Motor neuron (in vitro differentiated cells): ENCODE measurements at places on chromosomes 5 and 9. TPM values are rescaled to one million over a fixed set of nuclear protein-coding genes. Genes with fewer than 3 reads are reported as not detected.

- ATAC-seq: no peak
Observed at GRCh38 chr5:145680767-145681166, 154.4 kb downstream of the PRELID2 start.

CDH6 gene
- 0.61 and 0.65 TPM in 2 replicates for total RNA-seq

GRCh38 chr5:15823398-15823797 lies 323.4 kb downstream of the FBXL7 start:
- no peak for ATAC-seq

ARSI gene
- 0.06 TPM in 1 of 2 replicates, not detected in the other for total RNA-seq

DBN1 gene
- 60.8 and 70.8 TPM in 2 replicates for total RNA-seq

DNA sequence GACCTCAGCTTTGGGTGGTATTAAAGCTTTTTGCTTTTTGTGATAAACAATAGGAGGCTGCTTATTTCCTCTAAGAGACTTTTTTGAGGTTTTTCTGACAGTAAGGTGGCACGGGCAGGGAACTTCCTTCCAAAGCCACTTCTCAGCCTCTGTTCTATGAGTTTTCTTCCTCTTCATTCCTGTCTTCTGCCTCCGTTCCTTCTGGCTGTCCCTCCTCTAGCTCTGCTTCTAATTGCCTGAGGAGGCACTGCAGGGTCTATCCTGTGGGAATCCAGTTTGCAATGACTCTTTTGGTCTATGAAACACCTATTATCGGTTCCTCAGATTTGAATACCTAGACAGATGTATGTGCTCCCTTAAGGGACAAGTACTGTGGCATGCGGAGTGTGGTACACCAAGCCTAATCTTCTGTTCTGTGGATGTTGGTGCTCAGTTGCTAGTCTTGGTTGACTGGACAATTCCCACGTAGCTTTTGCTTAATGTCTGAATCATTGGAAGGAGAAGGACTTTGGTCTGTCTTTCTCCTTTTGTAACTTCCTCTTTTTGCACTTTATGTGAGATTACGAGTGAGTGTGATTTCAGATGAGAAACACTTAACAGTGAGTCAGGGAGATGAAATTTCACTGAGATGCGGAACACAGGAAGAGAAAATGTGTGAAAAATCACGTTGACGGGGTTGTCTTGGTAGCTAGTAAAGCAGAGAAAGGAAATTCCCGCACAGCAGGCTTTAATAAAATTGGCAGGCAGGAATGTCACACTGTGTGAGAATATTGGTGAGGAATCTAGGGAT lies 305.2 kb downstream of the EFNA5 start:
- ATAC-seq: no peak

- no peak for ATAC-seq
Observed at GRCh38 chr5:178077751-178078150, 35.6 kb upstream of the N4BP3 start.

- no peak for ATAC-seq
Observed at GRCh38 chr9:127202461-127203169, 62.0 kb upstream of the GARNL3 start.

ANKRD18B gene
- total RNA-seq: 0.51 and 3.1 TPM in 2 replicates

DNA sequence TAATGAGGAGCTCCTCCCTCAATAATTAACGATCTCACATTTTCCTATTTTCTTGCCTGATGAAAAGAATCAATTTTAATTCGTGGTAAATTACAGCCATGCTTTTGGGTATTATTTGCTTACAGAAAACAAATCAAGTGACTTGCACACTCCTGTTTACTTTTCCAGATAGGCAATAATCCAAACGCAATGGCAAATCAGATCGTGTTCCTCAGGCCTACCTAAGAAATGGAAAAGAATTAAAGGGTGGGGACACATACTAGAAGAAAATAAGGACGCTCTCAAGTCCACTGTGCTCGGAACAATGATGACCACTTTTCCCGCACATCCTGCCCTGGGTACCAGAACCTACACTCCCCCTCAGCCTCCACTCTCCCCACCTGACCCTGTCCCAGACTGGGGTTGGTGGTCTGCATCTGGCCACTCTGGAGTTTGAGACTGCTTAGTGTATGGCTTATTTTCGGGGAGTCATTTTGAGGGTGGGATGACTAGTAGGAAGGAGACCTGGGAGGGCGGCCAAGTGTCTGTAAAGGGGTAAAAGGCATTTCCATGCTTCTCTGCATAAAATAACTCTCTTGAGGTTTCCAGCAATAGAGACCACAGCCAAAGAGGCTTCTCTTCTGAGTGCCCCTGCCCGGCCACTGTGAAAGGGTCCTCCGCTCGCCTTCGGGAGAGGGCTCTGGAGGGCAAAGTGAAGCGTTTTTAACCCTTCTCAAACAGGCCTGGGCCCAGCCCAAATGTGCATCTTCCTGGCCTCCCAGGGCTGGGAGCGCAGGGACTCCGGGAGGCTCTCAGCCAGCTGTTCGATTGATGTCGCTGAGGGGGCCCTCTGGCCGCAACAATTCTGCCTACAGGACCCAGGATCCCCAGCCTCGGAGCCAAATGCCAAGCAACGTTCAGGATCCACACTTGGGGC lies 4.5 kb upstream of the OTP start:
- ATAC-seq: no peak

GRCh38 chr5:160375166-160375565 lies 4.7 kb upstream of the C1QTNF2 start:
- peak; percentile 18 for ATAC-seq

GRCh38 chr9:92001244-92001643 lies 51.2 kb upstream of the ROR2 start:
- ATAC-seq: no peak

PCDHB6 gene
- total RNA-seq: 0.11 TPM in 1 of 2 replicates, not detected in the other

- no peak for ATAC-seq
Observed at GRCh38 chr9:8412327-8412726, 612.7 kb upstream of the DMAC1 start.

DNA sequence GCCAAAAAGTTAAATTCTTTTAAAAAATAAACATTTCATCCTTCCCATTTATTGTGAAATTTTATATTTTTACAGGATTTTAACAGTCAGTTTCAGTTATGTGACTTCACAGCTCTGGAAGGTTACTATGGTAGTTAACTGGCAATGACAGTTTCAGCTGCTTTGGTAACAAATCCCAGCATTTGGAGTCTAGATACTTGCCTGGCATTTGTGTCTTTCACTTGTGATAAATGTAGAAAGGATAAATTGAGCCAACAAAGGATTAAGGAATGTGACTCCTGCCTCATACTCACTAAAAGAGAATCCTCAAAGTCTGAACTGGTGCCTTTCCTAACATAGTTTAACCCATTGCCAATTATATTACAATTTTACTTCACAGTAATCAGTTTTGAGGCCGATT lies 315.5 kb downstream of the FER start:
- no peak for ATAC-seq

DNA sequence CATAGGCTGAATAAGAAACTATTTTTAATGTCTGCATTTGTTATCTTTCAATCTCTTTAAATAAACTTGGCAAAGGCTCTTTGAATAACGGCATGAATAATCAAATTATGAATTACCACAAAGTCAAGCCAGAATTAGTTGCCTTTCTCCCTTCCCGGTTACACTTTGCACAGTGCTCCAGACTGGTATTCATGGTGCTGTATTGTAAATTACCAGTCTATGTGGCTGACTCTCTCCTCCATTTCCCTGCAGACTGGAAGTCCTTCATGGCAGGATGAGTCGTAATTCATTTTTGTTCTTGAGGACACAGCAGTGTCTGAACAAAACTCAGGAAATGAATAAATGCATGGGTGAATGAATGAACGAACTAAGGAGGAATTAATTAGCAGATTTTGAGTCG lies 142.9 kb downstream of the GNA14 start:
- peak; percentile 72 for ATAC-seq

DNA sequence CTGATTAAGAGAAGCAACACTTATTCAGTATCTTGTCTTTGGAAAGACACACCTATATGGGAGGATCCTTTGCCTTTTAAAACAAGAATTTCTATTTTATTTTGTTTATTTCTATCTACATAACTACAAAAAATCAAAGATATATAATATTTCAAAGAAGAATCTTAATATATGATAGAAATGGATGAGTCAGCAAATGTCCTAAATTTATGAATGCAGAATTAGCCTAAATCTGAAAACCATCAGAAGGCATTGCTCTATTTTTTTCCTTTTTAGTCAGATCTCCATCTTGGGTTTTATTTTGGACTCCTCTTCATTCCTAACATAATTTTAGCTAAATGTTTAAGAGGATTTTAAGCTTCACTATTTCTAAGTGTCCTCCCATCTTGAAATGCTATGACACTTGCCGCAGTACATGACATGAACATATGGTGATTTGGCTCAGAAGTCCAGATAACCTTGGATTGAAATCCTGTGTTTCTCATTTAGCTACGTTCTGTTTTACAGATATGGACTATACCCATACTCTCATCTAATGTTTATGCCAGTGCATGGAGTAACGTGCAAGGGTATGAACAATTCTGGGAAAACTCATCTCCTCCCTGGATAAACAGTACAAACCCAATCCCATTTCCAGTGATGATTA lies 1322.8 kb upstream of the DMAC1 start:
- no peak for ATAC-seq

PCDHGA4 gene
- 0.64 and 0.67 TPM in 2 replicates for total RNA-seq

TNC gene
- total RNA-seq: 3.0 and 4.7 TPM in 2 replicates

DNA sequence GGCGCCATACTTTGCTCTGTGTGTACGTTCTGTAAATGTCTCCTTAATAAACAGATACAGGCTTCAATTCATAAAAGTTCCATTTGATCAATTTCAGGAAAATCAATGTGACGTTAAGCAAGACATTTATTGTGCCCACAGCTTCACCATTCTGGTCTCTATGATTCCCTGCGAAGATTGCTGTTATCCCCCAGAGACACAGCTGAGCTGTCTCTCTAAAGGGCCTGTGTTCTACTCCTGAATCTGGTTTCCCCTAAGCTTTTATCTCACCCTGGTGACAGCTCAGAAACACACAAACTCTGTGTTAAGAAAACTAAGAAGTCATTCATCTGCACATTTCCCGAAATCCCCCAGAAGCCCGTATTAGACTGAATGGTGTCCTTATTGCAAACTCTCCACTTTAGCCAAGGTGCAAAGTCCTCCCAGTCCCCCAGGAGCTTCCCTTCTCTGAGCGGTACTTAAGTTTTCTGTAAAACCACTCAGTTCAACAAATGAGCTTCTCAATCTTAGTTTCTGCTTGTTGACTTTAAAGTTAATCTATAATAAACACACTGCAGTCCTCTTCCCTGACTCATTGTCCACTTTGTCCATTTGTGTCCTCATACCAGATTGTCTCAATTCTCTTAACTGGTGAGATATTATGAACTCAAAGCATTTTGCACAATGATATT lies 1.4 kb upstream of the C5orf15 start:
- ATAC-seq: no peak

DNA sequence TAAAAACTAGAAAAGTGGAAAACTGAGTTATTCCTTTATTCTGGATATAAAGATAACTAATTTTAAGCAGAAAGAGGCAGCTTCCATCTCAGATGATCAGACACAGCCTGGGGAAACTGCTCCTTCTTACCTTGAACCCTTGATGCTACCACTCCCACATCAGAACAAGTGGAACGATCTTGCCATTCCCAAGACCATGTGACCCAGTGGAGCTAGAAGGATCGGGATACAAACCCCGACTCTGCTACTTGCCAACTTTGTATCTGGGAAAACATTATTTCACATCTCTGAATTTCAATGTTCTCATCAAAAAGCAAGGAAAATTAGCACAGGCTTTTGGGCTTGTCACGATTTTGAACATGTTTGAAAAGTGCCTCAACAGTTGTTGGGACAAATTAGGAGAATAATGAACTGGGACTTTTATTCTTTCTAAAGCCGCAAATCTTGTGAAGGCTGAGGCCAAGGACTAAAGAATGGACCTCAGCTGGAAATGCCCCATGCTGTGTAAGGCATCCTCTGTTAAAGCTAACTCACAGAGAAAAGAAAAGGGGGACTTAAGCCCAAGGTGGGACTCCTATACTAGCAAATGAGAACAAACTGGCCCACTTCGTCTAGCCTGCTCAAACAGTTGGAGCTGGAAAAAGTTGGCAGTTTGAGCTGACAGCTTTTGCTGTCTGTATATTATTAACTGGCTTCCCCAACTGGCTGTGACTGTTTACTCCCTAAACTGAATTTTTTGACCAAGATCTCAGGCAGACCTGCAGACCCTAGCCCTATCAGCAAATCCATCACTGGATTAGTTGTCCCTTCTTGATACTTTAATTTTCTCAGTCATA lies 552.3 kb downstream of the EFNA5 start:
- ATAC-seq: no peak

- ATAC-seq: no peak
Observed at GRCh38 chr5:107126341-107126740, 544.4 kb downstream of the EFNA5 start.

DNA sequence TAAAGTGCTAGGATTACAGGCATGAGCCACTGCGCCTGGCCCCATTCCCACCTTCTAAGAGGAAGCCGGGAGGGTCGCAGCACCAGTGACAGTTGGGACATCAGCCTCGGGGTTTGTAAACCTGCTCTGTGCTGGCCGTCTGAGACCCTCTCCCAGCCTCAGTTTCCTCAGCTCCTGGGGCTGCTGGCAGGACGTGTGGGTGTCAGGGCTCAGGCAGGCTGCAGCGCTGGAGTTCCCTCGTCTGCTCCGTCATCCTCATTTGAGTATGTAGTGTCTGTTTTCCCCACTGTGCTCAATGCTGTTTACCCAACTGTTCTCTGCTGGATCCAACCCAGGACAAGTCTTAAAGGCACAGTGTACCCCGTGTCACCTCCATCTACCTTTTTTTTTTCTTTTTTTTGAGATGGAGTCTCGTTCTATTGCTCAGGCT lies 2.0 kb upstream of the NINJ1 start:
- no peak for ATAC-seq

DNA sequence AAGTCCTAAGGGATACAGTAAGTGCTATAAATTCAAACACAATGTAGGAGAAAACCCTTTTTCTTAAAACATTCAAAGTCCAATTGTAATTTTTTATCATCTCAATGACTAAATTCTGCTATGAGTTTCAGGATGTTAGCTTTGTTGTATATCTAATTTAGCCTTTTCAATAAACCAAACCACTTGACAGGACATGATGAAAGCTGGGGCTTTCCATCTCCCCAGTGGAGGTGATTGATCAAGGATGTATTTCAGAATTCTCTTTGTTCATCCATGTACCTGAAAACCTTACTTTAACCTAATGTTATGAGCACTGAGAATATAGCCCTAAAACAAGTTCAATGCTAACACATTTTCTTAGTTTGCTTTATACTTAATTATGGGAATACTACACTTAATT lies 639.0 kb upstream of the ITGA1 start:
- ATAC-seq: no peak

TMEM174 gene
- total RNA-seq: 0.13 TPM in 1 of 2 replicates, not detected in the other

DNA sequence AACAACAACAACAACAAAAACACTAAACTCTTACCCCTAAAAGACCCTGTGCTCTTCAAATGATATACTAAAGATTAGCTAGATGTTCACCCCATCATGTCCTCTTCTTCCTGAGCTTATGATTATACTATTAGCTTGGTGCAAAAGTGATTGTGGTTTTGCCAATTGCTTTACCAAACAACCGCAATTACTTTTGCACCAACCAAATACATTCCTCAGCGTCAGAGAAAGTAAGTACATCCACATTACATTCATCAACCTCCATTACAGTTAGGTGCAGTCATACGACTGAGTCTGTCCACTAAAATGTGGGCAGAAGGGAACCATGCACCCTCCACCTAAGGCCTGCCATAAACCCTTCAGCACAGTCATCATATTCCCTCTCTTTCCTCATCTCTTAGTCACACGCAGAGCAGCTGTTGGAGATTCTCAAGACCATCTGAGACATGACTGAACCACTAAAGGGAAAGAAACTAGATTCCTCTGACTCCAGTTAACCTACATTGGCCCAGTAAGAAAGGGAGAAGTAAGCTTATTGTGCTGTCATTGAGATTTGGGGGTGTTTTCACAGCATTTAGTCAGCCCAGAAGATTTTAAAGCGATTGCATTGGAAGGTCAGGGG lies 181.6 kb upstream of the TLE4 start:
- no peak for ATAC-seq
